Stimulated activated CD4-positive, alpha-beta T cell treated with anti-CD3 and anti-CD28 coated beads, Interleukin-15, amount 100 ng/mL, for 1 hour (primary cell): ENCODE measurements at places on chromosomes 6 and 20.

DNA sequence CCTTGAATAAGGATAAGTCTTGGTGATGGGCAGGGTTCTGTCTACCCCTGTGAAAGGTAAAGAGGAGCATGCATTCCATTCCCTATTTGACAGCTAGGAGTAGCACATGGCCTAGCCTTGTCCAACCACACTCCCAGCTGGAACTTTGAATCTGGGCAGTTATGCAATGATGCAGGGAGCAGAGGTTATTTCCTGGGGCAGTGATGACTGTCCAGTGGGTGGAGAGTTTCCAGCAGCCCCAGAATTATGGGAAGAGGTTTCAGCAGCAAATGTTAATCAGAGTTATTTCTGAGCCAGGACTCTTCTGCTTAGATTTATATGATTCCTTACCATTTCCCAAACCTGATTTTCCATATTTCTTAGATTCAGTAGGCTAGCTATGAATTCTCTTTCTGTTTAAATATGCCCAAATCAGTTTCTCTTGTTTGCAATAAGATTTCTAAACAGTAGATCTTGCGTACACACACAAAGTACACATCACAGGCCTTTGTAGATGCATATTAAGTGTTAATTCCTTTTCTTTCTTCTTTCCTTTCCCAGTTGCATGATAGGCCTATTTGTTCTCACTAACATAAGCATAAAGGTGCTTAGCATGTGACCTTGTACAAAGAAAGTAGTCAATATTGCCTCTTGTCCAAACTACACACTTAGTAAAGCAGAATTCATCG is 17.3 kb upstream of the TXLNB start:
- no peak for DNase-seq

- DNase-seq, result no peak
These were observed 113.3 kb upstream of the TBX18 start for GRCh38 chr6:84877515-84878210.

DNA sequence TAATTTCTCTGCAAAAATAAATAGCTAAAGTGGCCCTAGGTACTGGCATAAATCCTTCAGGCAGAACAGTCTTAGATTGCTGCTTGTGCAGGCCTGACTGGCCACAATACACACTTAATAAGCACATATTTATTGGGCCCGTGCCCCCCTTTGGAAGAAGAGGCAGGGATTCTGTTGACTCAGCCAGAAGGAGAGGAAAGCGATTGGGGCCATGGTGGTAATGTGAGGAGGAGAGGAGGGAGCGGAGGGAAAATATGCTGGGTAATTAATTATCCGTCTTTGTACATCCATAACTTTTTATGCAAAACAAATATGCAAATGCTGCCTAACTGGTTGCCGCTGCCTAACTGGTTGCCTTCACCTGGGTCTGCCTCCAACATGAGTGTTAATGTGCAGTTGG is 36.2 kb downstream of the CD40 start:
- no peak for DNase-seq

GRCh38 chr6:16128759-16129622 is at the start of gene MYLIP:
TSS of gene MYLIP (plus strand) at chr6:16129086. CDS start at chr6:16129323, 237 bp downstream.
- peak; percentile 97 for DNase-seq

DNA sequence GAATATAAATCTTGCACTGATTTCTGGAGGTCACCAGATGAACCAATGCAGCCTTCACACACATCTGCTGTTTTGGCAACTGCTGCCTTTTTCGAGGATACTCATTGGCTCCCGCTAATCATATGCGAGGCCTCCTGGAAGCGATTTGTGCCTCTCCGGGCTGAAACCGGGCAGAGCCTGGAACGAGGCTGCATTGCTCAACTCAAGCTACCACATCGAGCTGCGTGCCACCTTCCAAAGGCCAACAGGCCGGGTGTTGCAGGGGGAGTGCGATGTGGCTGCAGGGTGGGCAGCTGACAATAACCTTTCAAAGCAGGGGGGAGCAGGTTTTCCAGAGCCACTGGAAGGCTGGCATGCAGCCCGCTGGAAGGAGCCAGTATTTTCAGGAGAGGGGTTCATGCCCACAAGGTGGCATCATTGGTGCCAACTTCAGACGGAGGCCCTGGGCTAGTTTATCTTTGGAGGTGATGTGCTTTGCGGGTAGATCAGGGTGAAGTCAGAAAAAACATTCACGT is 122.6 kb upstream of the IFNGR1 start:
- DNase-seq, result peak; percentile 35

DNA sequence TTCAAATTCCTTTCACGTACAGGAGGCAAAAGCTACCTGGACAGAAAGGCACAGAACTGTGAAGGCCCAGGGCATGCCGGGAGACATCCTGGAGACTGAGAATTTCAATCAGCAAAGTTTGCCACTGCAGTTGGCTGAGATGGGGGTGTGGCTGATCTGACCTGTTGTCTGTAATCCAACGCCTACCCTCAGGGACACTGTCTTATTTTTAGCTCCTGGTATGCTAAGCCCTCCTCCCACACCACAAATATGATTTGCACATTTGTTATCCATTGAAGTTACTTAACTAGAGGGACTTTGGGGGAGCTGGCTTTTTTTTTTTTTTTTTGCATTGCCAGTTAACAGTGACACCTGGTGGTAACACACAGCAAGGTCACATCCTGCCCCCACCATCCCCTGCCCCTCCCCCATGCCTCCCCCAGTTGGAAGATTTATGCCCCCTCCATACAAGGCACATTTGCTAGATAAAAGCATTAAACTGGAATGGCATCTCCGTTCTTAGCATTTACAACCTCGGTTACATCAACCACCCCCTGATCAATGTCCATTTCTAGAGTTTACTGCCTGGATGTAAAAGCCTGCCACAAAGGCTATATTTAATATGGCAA is 40.4 kb downstream of the TTI1 start:
- DNase-seq, result no peak

DNA sequence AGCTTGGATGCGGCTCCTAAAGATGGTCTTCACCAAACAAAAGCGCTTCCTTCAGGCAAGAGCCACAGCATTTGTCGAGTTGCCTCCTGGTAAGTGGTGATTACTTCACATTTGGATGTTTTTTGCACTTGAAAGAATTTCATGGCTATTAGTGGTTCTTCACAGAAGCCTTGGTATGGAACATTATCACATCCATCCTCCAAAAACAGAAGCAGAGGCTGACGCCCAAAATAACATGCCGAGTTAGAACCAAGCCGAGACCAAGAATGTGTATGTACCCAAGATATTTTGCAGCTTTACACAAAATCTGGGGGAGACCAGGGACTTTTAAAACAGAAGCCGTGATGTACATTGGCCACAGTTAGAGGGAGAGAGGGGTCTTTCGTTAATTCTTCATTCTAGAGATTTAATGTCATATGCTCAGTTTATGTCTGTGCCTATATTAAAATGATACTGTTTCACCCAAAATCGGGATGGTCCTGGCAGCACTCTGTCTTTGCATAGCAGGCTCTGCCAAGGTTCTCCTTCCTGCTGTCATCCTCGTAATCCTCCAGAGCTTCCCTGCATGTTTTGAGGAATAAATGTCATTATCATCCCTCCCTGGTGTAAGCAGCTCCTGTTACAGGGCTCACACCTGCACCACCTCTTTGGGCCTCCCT is 109.3 kb downstream of the TMEM242 start:
- DNase-seq, result no peak

DNA sequence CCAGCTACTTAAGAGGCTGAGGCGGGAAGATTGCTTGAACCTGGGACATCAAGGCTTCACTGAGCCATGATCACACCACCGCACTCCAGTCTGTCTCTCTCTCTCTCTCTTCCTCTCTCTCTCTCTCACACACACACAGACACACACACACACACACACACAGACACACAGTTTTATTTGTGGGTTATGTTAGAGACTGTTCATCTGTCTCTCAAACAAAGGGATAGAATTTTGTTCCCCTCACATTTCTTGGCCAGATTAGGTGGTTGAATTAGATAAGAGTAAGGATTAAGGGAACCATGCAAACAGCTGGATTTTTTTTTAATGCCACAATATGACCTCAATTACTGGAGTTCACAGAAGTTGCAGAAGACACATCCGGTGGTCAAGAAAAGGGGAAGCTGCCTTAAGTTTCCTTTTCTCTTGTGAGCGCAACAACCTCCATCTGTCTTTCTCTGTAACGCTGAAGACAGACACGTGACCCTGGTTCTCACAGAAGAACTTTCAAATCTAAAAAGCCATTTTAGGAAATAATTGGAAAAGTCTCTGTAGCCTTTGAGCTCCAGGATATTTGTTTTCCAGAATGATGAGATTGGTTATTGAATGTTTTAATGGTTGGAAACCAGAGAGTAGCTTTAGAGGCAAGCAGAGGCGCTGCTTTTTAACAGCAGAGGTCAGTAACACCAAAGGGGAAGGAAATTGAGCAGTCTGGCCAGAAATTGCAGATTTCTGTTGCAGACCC is 32.9 kb upstream of the LGSN start:
- no peak for DNase-seq

- DNase-seq, result no peak
These were observed 200 bp downstream of the ZBTB22 start for GRCh38 chr6:33317419-33317668.

DNA sequence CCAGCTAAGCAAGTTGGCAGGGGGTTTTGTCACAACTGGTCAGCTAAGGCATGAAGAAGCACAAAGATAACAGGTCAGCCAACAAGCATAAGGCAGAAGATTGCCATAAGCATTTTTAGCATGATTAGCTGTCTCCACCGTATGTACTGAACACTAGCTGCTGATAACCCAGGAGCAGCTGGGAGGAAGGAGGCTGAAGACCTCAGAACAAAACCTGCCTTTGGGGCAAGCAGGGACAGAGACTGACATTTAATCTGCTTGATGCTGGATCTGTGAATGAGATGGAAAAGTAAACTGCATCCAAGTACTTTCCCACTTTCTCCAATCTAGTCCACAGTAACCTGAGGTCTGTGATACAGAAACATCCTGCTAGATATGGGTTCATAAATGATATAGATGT is 353.0 kb upstream of the MAP3K7 start:
- no peak for DNase-seq

DNA sequence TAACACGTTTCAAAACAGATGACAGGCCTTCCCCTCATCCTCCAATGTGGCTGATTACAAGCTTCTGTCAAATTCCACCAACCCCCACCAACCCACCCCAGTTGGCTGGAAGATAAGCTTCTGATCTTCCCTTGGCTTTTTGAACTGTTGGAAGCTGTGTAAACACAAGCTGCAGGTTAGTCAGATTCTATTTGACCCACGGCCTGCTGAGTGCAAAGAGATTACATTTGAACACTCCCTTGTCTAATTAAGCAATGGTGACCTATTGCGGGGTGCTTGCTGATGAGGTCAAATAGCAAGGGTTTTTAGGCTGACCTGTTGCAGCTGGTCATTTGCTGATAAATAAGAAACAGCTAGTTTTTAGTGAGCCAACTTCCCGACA is 379.7 kb downstream of the BMP2 start:
- DNase-seq, result no peak

DNA sequence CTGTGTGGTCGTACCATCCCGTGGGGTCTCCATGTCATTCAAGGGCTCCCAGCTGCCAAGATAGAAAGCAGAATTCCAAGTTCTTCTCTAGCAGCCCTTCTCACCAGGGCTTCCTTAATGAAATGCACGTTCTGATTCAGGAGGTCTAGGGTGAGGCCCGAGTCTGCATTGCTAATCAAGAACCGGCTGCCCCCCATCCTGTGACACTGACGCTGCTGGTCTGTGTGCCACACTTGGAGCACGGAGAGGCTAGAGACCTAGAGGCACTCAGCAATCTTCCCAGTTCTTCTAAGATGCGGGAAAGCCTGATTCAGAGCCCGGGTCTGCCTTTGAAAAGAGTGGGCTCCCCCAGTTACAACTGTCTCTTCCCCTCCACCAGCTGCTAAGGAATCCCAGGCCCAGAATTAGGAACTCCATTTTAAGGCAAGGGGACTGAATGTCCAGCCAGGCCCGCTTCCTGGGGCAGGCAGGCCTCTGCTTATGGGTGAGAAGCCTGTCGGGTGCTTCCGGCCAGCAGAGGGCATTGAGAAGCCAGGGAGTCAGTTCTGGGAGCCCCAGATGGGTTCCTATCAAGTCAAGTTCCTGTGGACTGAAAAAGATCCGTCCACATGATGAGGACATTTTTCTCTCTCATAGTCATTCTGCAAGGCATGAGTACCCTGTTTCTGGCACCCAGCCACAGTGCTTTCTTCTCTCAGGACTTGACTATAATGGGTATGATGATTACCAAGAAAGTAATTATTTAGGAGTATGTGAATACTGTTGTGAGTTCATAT is 69.8 kb upstream of the RIN2 start:
- no peak for DNase-seq

DNA sequence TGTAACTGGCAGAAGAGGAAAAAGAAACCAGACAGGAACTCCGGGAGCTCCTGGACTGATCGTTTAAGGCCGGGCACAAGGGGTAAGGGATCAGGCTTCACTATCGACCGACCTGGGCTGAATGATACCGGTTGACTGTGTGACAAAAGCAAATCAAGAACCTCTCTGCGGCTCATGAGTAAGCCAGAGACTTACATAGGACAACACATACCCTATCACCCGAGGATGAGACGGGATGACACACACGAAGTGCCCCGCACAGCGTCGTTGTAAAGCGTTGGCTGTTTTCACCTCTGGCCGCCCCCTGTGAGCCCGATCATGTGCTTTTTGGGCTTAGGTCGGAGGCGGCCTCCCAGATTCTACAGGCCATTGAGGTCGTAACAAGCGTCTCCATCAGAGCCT is 695 bp upstream of the TGIF2 start:
- peak; percentile 56 for DNase-seq

GRCh38 chr6:31765910-31766794 is 3.7 kb downstream of the SAPCD1 start:
- no peak for DNase-seq

- no peak for DNase-seq
These were observed 24.4 kb upstream of the ID1 start for GRCh38 chr20:31580706-31581105.

DNA sequence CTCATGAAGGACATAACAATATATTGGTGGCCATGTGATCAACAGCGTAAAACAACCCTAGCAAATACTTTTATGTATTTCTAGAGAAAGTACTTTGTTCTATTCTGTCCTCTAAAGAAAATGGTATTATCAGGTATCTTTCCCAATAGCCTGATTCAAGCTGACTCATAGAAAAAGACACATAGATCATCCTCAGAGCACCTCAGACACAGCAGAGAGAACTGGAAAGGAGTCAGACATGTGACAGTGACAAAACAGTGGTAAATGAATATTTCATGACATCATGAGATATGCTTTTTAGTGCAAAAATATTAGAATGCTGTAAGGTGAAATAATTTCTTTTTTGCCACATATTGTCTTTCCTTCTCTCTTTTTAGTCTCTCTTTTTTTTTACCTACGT is 1355.0 kb upstream of the MAP3K7 start:
- no peak for DNase-seq
